ENCODE measurements at places on chromosomes 5 and 9.
A peak's percentile ranks its signal among the peaks of the same experiment; 100 is the strongest.

DNA sequence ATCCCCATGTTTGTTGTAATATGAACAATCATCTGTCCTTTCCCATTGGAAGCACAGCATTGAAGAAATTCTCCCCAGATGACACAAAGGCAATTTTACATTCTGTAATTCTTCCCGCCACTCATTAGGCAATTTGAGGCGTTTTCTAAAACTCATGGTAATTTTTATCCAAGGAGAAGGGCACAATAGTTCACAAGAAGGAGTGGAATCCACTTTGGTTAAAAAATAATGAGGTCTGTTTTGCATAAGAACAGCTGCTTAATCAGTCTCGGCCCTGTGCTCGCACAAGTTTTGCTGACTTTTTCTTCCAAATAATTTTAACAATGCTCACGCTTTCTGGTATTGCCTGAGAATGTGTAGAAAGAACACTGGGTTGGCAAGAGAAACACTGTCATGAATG lies 94.0 kb downstream of the CAVIN4 start:
- DNase-seq = no peak

DNA sequence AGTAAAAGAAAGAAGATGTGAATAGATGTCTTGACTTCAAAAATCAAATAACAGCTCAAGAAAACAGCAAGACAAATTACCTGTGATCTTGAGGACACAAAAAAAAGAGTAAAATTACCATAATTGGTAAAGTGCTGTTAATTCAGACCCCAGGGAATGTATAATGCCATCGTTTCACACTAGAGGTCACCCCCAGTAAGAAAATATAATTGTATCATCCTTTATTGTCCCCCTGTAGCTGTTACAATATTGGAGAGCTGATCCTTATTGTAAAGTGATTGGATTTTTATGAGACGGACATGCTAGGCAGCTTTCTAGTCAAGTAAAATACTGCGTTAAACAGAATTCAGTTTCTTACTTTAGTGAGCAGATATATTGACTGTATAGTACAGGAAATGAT lies 377.0 kb downstream of the TLE1 start:
- no peak for DNase-seq

- no peak for DNase-seq
These were observed 93.2 kb downstream of the ZNF354C start for GRCh38 chr5:179153341-179153901.

DNA sequence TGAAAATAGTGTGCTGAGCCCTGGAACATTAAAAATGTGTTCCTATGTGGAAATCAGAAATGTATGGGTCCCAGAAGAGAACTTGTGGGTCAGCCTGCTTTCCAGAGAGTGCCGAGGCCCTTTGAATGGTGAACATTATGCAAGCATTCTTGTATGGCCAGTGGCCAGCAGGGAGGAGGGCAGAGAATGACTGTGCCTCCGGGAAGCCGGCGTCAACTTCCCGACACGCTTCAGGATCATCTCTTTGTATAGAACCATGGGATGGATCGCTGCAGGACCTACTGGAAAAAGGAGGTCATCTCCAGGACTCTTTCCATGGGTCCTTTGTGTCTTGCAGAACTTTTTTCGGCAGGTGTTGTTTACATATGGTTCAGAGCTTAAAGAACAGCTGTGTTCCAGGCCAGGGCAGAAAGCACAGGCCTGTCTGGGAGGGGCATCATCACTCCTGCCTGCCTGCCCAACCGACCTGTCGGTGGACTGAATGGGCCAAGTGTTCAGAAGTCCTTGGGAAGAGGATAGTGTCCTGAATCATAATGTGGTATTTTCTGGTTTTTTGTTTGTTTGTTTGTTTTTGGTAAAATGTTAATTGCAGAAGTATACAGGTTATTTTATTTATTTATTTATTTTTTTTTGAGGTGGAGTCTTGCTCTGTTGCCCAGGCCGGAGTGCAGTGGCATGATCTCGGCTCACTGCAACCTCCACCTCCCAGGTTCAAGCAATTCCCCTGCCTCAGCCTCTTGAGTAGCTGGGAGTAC lies 9.0 kb downstream of the PRRC2B start:
- DNase-seq = peak; percentile 79

DNA sequence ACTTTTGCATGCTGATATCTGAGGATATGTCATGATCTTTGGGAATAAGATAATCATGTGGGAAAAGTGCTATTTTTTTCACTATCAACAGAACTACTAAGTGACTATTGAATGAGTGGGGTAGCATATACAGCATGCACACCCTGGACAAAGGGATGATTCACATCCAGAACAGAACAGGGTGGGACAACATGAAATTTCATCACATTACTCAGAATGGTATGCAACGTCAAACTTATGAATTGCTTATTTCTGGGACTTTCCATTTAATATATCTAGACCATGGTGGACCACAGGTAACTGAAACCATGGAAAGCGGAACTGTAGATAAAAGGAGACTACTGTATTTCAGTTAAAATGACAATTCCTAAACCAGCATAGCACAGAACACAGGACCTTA lies 370.0 kb downstream of the HINT1 start:
- DNase-seq = no peak

DNA sequence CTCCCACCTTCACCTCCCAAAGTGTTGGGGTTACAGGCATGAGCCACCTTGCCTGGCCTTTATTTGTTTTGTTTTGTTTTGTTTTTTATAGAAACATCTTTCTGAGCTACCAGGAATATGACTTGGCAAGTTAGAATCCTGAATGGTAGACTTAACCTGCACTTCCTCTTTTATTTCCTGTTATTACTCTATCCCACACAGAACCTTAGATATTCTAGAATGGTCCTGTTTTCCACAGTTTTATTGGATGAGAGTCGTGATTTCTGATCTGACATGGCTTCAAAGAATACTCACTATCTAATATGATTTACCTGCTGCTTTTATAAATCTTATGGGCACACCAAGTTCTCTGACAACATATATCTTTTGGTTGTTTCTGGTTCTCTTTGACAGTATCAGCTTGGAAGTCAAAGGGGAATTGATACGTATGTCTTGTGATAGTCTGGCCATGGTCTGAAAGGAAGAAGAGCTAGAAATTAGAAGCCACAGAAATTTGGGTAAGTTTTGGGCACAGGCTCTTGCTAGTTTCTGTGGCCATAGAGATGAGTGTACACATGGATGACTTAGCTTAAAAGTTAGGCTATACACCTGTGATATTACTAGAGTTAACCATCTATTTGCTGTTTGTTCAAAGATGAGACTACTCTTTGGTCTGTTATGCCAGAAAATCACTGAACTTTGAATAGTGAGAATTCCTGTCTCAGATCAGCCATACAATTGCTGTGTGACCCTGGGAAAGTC lies 4.7 kb upstream of the PANK3 start:
- no peak for DNase-seq

GRCh38 chr9:93244101-93244500 lies 60.2 kb downstream of the WNK2 start:
- no peak for DNase-seq

- DNase-seq = no peak
These were observed 40.1 kb downstream of the MACIR start for GRCh38 chr5:103298607-103299188.
